ENCODE measurements at places on chromosomes 7 and 10.

- DNase-seq: no peak
Observed at GRCh38 chr7:28570113-28570969, 158.0 kb downstream of the CREB5 start.

- peak; percentile 59 for DNase-seq
Observed at GRCh38 chr7:130896898-130897514, 163.0 kb upstream of the KLF14 start.

DNA sequence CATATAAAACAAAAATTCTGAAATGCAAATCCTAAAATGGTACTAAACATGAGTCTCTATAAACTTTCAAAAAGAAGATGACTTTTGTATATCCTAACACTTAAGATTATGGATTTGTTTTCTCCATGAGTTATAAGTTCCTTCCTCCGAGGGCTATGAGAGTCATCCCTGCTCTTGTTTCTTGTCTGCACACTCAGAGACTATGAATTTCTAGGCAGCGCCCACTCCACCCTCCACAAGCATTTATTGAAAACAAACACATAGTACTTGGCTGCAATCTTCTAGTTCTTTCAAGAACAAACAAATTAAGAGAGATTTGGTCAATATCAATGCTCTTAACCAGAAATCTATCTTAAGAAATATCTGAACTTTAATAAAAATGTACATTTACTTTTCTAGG, 211.7 kb downstream of the DKK1 start:
- no peak for DNase-seq

DNA sequence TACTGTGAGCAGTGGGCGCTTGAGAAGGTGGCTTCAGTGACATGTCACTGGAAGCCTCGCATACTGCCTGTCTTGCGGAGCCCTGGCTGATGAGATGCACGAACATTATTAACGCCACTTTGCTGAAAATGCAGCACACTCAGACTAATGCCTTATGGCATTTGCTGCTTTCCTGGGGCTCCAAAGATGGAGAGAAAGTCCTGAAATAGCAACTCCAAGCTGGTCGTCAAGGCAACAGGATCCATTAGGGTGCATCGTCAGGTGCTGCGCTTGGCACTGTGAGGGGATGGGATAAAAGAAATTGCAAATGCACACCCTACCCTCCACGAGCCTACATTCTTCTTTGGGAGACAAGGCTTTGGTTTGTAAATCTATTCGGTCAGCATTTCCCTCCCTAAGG, 592.5 kb downstream of the TYW1 start:
- DNase-seq: no peak

DNA sequence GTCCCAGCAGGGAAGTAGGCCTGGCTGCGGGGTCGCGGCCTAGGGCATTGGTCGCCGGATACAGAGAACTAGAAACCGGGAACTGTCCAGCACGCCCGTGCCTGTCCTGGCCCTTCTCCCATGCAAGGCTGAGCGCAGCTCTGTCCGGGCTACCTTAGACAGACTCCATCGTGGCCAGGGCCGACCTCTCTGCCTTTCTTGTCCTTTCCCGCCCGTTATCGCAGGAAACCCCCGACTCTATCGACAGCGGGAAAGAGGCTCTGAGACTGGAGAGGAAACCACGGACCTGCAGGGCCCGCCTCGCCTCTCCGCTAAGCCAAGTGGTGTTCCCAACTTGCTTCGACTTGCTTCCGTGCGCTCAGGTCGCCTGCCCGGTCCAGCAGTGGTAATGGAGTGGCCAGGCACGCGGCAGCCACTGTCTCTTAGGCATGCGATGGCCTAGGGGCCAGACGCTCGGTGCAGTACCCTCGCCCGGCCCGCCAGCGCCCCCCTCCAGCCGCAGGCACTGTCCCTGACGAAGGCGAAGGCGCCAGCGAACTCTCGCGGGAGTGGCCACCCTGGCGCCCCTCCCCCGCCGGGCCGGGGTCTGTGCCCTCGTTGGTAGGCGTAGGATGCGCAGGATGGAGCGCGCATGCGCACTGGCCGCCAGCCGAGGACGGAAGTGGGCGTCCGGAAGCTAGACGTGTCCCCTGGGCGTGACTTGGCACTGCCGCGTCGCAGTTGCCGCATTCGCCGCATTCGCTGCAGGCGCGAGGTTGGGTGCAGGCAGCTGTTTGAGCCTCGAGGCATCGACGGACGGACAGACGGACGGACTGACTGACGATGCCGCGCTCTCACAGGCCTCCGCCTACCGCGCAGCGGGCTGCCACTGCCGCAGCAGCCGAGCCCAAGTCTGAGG, 54.4 kb downstream of the MCMBP start:
- no peak for DNase-seq

- DNase-seq: no peak
Observed at GRCh38 chr10:71214641-71215559, 2.5 kb downstream of the UNC5B start.

- DNase-seq: no peak
Observed at GRCh38 chr7:12729112-12729511, 41.7 kb downstream of the ARL4A start.

DNA sequence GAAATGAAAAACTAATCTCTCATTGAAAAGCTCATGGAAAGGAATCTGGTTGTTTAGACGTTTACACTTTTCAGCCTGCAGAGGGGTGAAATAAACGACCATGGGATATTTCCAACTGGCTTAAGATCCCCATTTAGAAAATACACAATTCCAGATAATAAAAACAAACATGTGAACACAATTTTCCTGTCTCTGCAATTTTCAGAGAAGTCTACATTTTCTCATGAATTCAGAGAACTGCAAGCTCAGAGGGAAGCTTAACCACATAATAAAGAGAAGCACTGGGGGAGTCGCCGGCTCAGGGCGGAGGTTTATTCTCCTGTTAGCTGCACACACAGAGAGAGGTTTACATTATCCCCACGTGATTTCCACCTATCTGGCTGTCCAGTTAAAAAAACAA, 215.2 kb downstream of the FANK1 start:
- DNase-seq: no peak

GRCh38 chr7:118005026-118005425, 131.8 kb upstream of the CTTNBP2 start:
- DNase-seq: no peak

GRCh38 chr7:98357751-98358161, 43.1 kb downstream of the BAIAP2L1 start:
- DNase-seq: no peak

DNA sequence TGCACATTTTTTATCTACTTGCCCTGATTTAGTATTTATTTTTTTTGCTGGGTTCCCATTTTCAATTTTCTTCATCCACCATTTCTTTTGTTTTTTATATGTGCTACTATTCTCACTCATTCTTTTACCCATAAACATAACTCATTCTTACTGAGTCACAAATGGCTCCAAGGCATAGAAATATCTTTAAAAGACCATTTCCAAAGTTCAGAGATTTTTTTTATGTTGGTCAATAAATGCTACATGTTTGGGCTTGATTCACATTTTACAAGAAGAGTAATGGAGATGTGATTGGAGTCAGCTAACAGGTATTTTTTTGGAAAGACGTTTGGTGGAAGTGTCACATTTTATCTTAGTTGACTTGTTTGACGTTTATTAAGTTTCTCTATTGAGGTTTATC, 1303.2 kb upstream of the LRRTM3 start:
- DNase-seq: no peak

DNA sequence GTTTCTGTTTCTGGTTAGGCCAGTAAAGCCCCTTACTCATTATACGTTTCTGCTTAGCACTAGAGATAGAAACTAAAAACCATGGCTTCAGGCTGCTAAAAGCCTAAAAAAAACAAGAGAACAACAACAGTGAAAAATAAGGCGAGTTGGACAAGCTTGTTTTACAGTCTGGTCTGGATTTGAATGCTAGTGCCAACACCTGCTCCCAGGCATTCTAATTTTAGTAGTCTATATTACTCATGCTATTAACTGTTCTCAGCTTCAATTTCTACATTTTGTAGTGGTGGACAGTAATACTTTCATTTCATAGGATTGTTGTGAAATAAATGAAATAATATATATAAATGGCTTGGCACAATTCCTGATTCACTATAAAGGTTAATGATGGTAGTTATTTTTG, 108.5 kb downstream of the HBP1 start:
- no peak for DNase-seq

DNA sequence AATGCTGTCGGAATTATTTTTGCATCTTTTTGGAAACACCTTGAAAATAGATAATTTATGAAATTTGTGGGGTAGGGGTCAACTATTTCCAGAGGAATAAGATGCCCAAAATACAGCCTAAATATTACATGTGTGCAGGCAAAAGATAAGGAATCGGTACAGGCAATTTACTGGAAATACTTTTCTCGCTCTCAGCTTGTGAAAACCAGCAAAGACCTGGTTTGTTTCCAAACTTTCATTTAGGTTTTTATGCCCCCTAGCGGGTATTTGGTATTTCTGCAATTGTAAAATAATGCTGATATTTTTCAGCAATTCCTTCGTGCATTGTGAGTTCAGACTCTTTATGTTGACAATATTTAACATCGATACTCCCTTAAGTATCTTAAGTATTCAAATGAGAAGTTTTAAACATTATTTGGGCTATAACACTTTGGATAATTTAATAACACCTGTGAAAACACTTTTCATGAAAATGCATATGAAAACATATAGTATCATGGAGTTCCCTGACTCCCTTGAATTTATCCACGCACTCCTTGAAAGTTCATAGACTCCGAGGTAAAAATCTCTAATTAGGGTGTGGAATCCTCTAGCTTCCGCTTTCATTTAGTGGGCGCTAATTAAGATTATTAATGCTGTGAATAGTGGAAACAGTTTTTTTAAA, 132.4 kb downstream of the TSPAN12 start:
- no peak for DNase-seq

DNA sequence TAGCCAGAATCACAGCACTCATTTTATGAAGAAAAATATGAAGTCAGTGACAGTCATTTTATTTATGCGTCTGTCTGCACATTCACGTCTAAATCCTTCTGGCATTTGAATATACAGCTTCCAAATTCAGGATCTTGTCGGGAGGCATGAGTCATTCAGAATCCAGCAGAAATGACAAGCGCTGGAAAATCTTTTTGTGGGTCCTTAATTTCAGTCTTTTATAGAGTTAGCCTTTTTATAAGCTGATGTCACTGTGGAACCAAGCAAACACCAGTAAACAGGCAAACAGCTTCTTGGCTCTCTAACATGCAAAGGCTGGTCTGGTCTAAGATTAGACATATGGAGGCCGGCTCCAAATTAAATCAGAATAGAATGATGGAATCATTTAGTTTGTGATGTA, 388.2 kb upstream of the TEX47 start:
- DNase-seq: no peak

DNA sequence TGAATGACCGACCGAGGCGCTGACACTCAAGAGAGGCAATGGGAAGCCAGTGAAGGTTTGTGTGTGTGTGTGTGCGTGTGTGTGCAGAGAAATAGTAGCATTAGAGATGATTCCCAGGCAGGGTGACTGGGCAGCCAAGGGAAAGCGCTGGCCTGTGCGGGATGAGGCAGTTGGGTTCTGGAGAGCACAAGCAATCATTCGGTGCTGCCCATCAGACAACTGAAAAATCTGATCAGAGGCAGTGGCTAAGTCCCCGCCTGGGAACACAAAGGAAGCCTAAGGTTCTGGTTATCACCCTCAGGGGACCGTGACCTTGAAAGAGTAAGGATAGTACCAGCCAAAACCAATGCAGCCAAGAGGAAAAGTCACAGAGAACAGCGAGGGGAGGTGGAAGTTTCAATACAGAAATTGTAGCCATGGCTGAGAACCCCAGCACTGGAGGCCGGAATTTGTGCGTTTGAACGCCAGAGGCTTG, 868 bp upstream of the PDCD4 start:
- DNase-seq: no peak

DNA sequence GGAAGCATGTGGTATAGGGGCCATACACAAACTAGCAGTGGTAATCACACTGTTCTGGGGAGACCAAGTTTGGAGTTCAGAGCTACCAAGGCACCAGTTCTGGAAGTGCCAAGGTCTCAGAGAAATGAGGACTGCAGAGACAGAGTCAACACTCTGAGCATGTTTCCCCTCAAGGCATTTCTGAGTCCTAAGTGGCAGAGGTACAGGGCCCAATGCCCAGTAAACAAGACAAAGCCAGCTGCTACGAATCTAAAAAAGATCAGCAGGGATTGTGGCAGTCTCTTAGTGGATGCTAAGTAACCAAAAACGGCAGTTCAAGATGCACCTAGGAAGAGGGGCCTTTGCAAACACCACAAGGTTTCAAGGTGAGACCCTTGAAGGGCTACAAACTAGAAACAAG, 271.9 kb downstream of the TNS3 start:
- DNase-seq: no peak

GRCh38 chr7:28350662-28351061, 61.7 kb upstream of the CREB5 start:
- DNase-seq: no peak

DNA sequence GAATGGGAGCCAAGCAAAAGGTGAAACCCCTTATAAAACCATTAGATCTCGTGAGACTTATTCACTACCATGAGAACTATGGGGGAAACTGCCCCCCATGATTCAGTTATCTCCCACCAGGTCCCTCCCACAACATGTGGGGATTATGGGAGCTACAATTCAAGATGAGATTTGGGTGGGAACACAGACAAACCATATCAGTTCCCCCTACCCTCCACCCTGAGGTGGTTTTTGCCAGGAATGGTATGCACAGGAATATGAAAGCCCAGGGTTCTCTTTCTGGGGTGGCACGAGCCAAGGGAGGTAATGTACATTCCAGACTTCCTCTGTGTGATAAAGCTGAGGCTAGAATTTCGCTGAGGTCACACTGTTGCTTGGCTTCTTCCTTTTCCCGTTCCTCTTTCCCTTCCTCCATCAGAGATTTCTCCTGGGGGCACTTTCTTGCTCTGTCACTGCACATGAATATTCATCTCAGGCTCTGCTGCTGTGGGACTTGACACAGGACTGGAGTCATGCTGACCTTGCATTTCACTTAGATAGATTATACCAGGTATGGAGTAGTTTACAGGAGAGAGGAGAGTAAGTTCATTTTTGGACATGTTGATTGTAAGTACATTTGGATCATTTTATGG, 347.0 kb upstream of the MTPN start:
- no peak for DNase-seq

DNA sequence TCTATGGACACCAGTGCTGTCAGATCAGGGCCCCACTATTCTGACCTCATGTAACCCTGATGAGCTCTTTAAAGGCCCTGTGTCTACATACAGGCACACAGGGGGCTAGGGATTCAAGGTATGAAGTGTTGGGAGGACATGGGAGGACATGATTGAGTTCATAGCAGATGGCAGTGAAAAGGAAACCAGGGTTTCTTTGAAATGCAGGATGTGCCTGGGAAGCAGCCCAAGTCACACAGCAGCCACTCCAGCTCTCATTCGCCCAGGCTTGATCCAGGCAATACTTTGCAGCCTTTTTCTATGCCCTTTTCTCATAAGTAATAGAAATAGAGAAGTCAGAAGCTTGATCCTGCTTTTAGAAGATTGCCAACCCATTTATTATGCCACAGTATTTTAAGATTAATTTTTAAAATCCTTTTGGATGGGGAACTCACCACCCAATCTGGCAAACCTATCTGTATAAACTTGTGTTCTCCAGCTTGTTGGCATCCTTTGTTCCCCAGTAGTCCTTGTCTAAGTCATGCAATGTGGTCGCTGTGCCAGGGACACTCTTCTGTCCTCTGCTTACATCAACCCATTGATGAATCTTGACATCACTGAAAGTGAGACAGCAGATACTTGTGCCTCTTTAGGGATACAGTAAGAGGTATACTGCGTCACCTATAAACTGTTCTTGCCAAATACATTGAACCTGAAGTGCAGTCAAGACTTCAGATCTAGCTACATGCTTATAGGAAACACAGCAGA, 95.0 kb downstream of the TAF3 start:
- DNase-seq: no peak

Measured in stimulated activated CD8-positive, alpha-beta memory T cell treated with anti-CD3 and anti-CD28 coated beads, Interleukin-12 subunit alpha, Interleukin-12 subunit beta, amount 100 ng/mL, for 1 hour (primary cell).